ENCODE measurements at places on chromosomes 13 and 19. TPM values are rescaled to one million over a fixed set of nuclear protein-coding genes. Genes with fewer than 3 reads are reported as not detected.

DNA sequence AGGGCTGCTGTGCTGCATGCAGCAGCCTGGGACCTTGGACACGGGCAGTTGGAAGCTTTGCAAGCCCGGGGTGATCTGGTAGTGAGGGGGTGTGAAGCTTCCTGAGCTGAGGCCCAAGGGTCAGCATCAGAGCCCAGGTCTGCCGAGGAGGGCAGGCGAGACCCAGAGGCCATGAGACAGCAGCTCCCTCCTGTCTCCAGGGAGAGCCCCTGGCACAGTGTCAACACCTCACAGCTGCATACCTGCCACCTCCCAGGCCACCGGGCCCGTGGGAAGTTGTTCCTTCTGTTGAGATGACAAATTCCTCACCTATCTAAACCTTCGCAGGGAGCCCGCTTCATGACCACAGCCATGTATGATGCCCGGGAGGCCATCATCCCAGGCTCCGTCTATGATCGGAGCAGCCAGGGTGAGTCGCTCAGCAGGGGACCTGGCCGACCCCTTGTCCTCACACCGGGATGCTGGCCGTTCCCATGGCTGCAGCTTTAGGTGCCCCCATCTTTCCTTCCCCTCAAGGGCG lies 32.1 kb downstream of the CERS1 start:
- DNase-seq: no peak

IZUMO2 gene
- total RNA-seq: not detected

ZNF274 gene
- 5.2 TPM for total RNA-seq

PSG6 gene
- total RNA-seq: not detected

DNA sequence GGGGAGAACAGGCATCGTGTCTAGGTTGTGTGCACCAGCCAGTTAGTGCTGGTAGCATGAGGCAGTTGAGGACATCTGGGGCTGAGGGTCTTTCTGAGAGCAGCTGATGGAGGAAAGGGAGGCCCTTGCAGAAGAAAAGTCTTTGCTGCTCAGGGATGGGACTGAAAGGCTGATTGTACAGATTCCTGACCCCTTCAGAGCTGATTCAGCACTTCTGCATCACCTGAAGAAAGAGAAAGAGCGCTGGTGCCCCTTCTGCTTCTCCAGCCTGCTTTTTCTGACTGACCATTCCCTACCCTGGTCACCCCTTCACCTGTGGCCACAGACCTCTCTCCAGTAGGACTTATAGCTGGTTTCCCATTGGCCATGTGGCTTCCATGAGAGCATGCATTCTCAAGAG lies 476.2 kb downstream of the TSHZ3 start:
- no peak for DNase-seq

ONECUT3 gene
- not detected for total RNA-seq

- DNase-seq: no peak
Observed at GRCh38 chr19:3370728-3371591, 4.6 kb downstream of the NFIC start.

- no peak for DNase-seq
Observed at GRCh38 chr19:38739440-38740256, 4.6 kb downstream of the CAPN12 start.

DNA sequence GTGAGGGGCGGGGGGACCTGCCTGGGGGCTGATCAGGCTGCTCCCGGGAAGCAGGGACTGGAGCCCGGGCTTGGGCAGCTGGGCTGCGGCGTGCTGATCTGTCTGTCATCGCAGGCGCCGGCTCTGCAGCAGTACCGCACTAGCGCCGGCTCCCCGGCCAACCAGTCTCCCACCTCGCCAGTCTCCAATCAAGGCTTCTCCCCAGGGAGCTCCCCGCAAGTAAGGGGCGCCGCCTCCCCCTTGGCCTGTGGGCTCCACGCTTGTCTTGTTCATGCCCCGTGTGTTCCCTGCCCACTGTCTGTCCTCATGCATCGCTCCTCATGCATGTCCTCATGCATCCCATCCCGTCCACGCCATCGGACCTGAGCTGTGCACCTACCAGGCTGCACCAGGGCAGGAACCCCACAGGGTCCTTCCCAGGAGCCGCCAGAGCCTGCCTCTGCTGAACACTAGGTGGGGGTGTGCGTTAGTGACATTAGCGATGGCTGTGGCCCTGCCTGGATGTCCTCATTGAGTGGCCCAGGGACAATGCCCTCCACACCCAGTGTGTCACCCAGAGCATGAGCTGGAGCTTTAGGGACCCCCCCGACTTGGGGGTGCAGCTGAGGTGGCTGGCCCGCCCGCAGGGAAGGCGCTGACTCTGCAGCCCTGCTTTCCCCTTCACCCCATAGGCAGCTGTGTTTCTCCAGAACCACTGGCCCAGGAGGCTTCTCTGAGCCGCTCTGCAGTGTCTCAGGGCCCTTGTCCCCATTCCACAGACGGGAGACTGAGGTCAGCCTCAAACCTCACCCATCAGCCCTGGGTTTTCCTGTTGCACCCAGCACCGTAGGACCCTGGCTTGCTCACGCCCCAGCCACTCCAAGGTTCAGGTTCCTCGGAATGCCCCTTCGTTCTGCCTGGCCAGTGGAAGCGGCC lies 19.5 kb downstream of the COMP start:
- no peak for DNase-seq
